KBM-7 (cell line): ENCODE measurements at places on chromosomes 5 and 9.

DNA sequence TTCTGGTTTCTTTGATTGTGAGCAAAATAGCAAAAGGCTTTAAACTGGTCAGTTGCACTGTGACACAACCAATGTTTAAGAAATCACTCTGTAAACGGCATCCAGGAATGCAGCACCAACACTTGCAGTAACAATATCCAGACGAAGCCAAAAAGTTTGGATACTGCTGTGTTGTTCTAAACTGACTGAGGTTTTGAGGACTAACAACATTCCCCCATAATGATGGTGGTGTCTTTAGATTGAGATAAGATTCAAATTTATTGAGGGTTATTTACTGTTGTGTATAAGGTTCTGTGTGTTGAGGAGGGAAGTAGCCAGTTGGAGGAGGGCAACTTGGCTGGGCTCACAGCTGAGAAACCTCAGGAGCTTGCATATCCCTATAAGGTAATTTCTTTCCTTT lies 353.6 kb downstream of the BNC2 start:
- DNase-seq = no peak

- DNase-seq = no peak
Measured at GRCh38 chr5:156164306-156164705, 162.7 kb upstream of the SGCD start.

DNA sequence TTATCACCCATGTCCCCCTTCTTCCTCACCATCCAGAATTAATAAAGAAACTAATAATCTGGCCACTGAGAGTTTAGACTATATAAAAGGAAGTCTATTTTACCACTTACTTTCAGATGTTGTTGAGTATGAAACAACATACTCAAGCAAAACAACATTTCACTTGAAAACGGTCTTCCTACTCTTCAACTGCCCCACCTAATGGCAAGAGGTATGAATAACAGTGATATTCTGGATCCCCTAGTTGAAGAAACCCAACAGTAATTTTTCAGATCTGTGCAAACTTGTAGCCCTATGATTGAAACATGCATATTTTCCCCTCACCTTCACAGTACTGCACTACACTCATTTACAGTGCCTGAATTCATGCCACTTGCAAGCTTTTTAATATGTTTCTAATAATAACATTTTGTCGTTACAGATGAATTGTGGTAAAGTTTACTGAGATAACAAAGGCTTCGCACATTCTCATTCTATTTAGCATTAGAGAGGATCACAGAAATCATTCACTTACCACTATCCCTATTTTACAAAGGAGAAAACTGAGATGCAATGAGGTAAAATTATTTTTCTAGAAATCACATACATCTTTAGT lies 267.9 kb upstream of the PDE4D start:
- DNase-seq = peak; percentile 28

DNA sequence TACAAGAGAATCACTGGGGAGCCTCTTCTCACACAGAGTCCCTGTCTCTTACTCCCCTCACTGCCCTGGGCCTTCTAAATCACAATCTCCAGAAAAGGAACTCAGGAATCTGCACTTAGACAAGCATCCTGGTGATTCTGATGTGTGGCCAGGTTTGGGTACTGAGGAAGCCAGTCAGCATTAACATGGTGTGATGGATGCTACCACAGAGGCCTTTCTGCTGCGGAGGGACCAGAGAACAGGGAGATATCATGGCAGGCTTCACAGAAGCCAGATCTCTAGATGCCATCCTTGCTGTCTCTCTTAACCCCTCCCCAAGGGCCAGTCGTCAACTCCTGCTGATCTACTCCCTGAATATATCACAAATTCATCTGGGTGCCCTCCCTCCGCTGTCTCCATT lies 1.6 kb downstream of the ANKS6 start:
- no peak for DNase-seq

GRCh38 chr5:163565492-163565891 lies 60.1 kb downstream of the MAT2B start:
- peak; percentile 26 for DNase-seq
